ENCODE measurements at places on chromosomes 4 and X.

- no peak for DNase-seq
These were observed 85.1 kb downstream of the GNL3L start for GRCh38 chrX:54615109-54615508.

DNA sequence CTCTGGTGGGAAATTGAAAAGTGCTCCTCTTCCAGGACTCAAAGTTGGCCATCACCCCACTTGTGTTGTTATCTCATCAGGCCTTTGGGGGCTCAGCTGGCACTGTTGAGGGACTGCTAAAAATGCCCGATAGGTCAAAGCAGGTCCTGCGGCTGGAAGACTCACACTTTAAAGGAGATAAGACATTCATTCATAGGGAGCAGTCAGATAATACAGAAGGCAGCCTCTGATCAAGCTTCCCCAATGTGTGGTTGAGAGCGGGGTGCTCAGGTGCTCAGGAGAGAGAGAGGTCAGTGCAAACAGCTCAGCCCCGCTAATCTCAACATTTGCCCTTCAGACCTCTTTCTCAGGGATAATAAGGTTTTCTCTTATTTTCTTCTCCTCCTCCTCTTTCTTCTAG, 70.3 kb downstream of the TMEM154 start:
- DNase-seq, result no peak

DNA sequence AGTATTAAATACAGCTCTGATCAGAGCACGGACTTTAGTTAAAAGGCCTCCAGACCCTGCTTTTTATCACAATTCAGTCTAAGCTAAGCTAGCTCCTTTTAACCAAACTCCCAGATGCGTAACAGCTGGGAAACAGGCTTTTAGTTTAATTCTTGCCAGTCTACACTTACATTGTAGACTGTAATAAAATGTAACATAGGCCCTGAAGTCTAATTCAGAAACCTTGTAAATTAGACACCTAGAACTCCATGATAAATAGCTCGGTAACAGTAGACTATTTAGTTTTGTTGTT, 20.1 kb downstream of the FBXO8 start:
- DNase-seq, result no peak

- no peak for DNase-seq
These were observed 85.8 kb downstream of the ARHGAP6 start for GRCh38 chrX:11579636-11580600.

DNA sequence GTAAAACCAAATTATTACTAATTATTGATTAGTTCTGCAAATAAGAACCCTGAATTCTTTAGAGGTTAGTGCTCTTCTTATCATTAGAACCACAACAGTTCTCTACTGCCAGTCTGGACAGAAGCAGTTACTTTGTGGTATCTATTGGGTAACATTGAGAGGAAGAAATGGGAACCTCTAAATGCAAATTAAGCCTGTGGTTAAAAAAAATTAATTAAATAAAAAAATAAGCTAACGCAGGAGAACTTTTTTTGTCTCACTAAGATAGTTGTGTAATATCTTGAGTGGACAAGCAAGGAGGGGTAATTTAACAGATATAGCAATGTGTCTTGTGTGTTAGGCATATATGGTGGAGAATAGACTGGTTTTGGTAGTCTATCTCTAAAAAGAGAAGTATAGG, 32.9 kb upstream of the TET2 start:
- no peak for DNase-seq

DNA sequence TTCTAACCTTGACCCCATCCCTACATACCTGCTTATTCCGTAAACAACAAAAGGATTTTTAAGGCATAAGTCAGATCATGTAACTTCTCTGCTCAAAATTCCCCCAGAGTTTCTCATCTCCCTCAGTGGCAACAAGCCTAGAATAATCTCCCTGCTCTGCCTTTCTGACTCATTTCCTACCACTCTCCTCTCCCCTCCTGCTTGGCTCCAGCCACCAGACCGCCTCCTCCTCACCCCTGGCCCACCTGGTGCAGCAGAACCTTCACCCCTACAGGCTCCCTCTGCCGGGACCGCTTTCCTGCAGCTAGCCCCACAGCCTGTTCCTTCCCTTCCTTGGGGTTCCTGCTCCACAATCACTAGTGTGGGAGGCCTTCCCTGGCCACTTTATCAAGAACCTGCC, 32.1 kb downstream of the TSPAN5 start:
- DNase-seq, result no peak
